ENCODE measurements at places on chromosomes 2 and 18. TPM values are rescaled to one million over a fixed set of nuclear protein-coding genes. Genes with fewer than 3 reads are reported as not detected.

Gene IL1F10
- not detected for total RNA-seq

Gene ERBB4
- not detected for total RNA-seq

Gene SLC4A3
- not detected for total RNA-seq

Gene ABCG8
- not detected for total RNA-seq

GRCh38 chr2:146240391-146240790, 1604.4 kb upstream of the ACVR2A start:
- no peaks in the 10 kb centered on the region for H3K4me1 ChIP-seq
- no peak overlapping the region for H3K27ac ChIP-seq
- no peaks in the 10 kb centered on the region for H3K27me3 ChIP-seq
- no peak for DNase-seq
- H3K36me3 ChIP-seq = no peaks in the 10 kb centered on the region
- H3K4me3 ChIP-seq = no peak overlapping the region

GRCh38 chr2:152200565-152201465, 25.3 kb upstream of the STAM2 start:
- peaks cover 8% of the 10 kb centered on the region for H3K4me1 ChIP-seq
- H3K36me3 ChIP-seq = no peaks in the 10 kb centered on the region
- H3K27ac ChIP-seq = no peak overlapping the region
- no peak overlapping the region for H3K4me3 ChIP-seq

Measured in activated CD4-positive, alpha-beta memory T cell treated with anti-CD3 and anti-CD28 coated beads, Interleukin-2, amount 10 ng/mL, durations not matched to agents 7 days and 5 days (primary cell).